ENCODE measurements at places on chromosomes 4 and X.

DNA sequence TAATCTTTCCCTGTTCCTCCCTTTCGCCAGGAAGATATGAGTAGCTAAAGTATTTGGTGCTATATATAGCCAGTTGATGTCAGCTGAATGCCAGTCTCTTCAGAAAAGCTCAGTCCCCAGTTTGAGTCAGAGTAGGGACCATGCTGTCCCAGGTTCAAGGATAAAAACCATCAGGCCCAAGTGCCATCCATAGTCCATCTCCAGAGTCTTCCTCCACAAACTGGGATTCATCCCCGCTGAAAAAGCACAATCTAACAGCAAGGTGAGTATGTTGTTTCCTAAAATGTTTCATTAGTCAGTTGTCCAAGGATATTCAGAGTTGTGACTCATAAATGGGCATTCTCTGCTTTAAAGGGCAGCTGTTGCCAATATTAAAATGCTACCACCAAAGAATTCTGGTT, at the start of gene MYOZ2:
Gene MYOZ2 (plus strand): TSS at position 112 of the 401 bp plus-strand sequence. CDS start 694 bp downstream, outside the sequence.
- no peak for DNase-seq

DNA sequence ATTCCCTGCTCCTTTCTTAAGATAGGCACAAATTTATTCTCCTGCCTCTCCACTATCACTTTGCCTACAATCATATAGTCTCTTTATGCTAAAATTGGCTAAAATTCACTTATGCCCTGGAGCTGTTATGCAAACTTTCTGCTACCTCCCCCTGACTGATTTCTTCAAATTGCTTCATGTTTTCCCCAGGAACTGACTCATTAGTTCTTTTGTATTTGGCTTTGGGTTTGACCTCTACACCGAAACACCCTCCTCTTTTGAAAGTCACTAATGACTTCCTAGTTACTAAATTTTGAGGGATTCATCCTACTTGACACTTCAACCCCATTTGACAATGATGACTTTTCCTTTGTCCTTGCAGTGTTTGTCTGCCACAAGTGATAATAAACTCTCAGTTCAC, 222.6 kb downstream of the NDST4 start:
- no peak for DNase-seq

DNA sequence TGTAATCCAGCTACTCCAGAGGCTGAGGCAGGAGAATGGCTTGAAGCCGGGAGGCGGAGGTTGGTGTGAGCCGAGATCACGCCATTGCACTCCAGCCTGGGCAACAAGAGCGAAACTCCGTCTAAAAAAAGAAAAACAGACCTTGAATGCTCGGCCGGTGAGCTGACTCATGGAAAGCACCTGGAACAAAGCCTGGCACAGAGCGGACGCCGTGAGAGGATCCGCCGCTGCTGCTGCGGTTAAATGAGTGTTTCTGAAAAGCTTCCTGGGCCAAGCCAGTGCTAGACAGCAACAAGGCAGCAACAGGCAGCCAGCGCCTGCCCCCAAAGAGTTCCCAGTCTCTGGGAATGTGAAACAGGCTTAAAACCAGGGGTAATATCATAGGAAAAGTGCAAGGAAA, 186.4 kb downstream of the AFAP1 start:
- DNase-seq = no peak

GRCh38 chr4:112521123-112522023, 5.4 kb upstream of the NEUROG2 start:
- no peak for DNase-seq

- DNase-seq = no peak
Observed at GRCh38 chr4:140642674-140643437, 74.1 kb upstream of the UCP1 start.

DNA sequence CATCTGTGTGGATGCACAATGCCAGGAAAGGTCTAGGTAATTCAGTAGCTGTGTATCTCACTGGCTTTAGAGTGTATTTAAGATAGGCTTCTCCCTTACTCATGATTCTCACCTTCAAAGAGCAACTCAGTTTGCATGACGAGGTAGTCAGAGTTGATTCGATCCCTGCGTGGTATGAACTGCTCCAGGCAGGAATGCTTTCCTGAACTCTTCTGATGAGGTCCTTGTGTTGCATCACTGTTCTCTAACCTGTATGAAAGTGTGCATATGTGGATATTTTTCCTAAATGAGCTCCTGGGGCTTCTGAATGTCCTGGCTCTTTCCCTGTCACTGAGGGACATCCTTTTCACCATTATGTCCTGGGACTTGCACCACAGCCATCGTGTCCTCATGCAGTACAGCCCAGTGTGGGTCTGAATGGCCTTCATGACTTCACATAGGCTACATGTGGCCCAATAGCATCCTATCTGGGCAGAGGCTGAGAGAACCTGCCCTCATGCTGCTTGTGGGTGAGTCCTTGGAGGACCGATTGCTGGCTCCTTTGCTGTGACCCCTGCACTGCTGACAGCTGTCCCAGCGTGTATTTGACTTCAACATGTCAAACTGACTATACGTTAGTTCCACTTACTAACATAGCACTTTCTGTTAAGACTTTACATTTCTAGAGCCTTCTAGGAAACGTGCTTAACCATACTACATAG, 65.3 kb upstream of the WDR1 start:
- DNase-seq = no peak

DNA sequence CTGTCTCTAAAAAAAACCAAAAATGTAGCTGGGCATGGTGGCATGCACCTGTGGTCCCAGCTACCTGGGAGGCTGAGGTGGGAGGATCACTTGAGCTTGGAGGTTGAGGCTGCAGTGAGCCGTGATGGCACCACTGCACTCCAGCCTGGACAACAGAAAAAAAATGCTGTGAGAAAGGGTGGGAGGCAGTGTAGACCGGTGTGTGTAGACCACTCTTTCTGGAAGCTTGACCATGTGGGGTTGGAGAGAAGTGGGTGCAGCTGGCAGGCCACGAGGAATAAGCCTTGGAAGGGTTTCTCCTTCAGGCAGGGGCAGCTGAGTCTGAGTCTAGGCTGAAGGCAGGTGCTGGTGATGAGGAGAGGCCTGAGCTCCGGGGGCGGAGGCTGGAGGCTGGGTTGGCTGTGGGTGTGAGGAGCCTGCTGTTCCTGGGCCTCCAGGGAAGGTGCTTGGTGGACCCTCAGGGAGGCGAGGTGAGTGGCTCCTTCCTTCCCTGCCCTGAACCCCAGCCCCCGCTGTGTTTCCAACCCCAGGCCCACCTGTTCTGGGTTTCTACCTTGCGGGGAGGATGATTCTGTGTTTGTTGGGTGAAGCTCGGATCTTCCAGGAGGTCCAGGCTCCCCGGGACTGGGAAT, 9.3 kb upstream of the TBC1D14 start:
- no peak for DNase-seq

DNA sequence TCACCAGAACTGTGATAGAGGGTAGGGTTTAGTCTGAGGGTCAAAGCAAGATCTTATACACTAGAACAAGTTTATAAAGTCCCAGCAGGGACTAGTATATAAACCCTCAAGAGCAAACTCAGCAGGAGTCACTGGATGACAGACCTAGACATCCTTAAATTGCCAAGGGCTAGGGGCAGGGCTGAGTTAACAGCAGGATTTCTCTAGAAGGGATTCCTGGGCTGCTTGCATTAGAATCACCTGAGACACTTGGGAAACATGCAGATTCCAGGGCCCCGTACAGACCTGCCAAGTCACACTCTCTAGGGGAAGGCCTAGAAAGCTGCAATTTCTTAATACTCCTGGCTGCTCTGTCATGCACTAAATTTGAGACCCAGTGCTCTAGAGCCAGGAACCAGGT, 6.6 kb upstream of the GPR50 start:
- DNase-seq = no peak

GRCh38 chr4:6901669-6902317, 7.8 kb upstream of the TBC1D14 start:
- no peak for DNase-seq

DNA sequence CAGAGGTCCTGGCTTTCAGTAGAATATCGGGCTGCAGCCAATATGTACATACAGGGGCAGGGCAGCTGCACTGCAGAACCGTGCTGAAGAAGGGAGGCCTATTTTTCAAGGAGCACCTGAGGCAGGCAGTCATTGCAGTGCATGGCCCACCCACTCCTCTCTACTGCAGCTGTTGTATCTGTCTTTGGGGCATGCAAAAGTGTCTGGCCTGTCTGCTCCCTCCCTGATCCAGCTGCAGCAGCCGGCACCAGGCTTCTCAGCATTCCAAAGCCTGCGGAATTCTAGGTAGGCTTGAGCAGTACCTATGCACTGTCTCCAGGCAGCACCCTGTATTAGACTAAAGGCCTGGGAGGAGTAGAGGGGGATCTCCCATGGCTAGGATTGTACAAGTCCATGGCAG, 415.2 kb upstream of the MAGEB16 start:
- no peak for DNase-seq

GRCh38 chr4:142925161-142925560, 79.1 kb upstream of the INPP4B start:
- DNase-seq = no peak

- no peak for DNase-seq
Observed at GRCh38 chr4:147366164-147366563, 114.7 kb upstream of the EDNRA start.

GRCh38 chr4:150561143-150561737, 20.7 kb upstream of the MAB21L2 start:
- DNase-seq = no peak

- DNase-seq = no peak
Observed at GRCh38 chrX:103398421-103398864, 22.1 kb downstream of the BEX3 start.

GRCh38 chr4:3531318-3531878, 824 bp downstream of the LRPAP1 start:
- DNase-seq = no peak

DNA sequence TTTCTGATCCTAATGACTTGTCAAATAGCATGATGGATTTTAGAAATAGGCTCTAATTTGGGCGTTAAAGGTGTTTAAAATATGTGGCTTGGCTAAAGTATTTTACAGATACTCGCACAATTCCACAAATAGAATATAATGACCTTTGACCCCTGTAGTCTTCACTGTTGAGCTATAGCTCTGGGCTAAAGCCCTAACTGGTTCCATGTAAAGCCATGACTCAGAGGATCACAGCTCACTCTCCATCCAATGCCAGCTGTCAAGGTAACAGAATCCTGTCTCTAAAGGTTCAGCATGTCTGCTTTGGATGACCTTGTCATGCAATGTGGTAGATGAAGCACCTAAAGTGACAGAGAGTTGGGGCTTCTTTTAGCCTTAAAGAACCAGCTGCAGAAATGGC, 42.5 kb downstream of the TLR10 start:
- no peak for DNase-seq

DNA sequence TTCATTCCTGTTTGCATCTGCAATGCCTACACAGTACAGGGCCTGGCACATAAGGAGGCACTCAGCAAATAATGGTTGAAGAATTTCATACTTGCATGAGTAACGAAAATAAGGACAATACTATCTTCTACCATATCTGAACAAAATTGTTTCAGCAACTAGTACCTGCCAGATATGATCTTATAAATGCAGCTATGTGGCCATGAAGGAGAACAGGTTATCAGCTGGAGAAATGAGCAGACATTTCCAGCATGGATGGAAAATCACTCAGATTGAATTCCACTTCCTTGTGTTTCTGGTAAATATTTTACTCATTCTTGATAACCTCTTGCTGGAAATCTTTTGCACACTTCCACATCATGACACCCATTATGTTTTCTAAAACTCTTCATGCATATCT, 204.0 kb downstream of the ADAMTS3 start:
- no peak for DNase-seq

- no peak for DNase-seq
Observed at GRCh38 chrX:119735467-119735866, 22.9 kb upstream of the SOWAHD start.

- DNase-seq = no peak
Observed at GRCh38 chrX:54570332-54570731, 40.3 kb downstream of the GNL3L start.

- DNase-seq = no peak
Observed at GRCh38 chr4:82057990-82058544, 315.7 kb downstream of the HNRNPD start.

DNA sequence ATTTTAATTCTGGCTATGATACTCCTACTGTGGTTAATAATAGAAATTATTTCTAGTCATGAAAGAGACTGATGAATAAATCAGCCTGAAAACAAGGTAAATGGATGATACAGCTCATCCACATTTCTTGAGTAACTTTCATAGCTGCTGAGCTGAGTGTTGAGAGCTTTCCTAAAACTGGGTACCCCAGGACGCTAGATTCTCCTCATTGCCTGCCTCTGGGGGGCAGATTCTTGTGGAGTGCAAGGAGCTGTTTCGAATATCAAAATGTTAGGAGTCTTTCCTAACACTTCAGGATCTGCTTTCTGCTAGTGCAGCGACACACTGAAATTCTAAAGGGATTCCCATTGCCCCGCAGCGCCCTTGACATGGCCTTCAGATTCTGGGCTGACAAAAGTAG, 2.1 kb downstream of the MND1 start:
- no peak for DNase-seq

- DNase-seq = no peak
Observed at GRCh38 chr4:147924604-147925412, 192.9 kb downstream of the ARHGAP10 start.

GRCh38 chrX:67544281-67545035, 637 bp downstream of the AR start:
- no peak for DNase-seq

- DNase-seq = no peak
Observed at GRCh38 chrX:48736303-48736702, 25.2 kb upstream of the GLOD5 start.

DNA sequence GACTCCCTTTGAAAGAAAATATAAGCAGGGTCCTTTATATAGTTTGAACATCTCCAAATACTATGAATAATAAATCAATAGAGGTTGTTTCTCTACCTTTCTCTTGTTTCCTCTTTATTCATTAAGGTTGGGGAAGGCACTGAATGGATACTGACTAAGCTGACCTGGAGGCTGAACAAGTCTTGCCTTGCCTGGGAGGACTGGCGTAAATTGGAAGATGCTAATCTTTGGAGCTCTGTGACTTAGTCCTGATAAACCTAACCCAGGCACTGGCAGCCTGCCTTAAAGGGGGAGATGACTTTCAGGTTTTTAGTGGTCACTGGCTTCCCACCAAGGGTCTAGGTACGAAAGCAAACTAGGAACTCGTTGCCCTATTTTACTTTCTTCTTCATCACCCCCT, 10.5 kb downstream of the CCDC160 start:
- no peak for DNase-seq

GRCh38 chrX:447052-447451, 60.3 kb upstream of the PPP2R3B start:
- DNase-seq = no peak

- DNase-seq = no peak
Observed at GRCh38 chrX:79095441-79096041, 48.9 kb upstream of the GPR174 start.

- no peak for DNase-seq
Observed at GRCh38 chr4:82901183-82901718, 716 bp downstream of the THAP9 start.

DNA sequence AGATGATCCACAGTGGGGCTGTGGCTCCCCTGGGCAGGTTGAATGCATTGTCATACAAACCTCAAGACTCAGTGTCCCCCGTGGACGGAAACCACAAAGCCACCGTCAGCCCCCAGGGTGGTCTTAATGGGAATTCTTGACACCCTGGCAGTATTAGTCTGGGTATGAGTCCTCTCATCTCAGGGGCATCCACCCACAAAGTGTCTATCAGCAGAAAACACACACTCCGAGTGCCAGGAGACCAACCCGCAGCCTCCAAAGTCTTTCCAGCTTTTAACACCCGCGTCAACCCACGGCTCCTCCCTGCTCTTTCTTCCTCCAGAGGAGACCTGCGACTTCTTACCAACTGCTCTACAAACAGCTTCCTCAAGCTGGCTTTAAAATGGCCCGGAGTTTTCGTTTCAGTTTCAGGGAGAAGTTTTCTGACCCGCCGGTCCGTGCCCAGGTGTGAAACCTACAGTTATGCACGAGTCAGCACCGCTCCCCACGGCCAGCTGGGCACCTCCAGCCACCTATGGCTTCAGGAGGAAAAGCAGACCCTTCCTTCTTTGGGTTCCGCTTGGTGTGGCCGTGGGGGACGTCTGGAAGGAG, 14.4 kb upstream of the ASMTL start:
- peak; percentile 63 for DNase-seq

All from CD4-positive, alpha-beta T cell treated with Interleukin-21 for 1 hour (primary cell).